ENCODE measurements at places on chromosomes 3 and 15.

DNA sequence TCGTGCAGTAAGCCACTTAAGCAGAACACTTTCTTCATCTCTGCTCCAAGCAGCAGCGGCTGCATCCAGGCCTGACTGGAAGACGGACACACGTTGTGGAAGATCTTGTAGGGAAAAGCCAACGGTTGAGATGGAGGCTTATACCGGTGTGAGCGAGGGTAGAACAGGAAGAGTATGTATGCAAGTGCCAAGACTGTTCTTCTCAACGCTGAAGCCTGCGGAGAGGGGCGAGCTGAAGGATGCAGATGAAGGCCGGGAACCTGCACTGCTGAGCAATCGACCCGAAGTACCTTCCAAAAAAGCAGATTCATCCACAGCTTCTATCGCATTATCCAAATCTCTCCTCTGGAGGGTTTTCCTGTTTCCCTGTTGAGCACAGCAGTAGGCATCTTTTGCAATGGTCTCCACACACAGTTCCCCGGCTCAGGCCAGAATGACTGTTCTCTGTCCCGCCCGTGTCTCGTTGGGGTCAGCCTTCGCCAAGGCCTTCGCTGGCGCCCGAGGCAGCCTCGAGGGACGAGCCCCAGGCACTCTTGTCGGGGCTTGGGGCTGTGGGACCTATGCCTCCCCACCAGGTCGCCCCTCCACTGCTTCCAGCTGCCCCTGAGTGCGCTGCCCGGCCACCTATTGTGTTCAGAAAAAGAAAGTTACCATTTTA lies 22.2 kb upstream of the DYNC1LI1 start:
- no peak for DNase-seq

- no peak for DNase-seq
Measured at GRCh38 chr3:164040991-164041390, 1037.3 kb downstream of the SI start.

DNA sequence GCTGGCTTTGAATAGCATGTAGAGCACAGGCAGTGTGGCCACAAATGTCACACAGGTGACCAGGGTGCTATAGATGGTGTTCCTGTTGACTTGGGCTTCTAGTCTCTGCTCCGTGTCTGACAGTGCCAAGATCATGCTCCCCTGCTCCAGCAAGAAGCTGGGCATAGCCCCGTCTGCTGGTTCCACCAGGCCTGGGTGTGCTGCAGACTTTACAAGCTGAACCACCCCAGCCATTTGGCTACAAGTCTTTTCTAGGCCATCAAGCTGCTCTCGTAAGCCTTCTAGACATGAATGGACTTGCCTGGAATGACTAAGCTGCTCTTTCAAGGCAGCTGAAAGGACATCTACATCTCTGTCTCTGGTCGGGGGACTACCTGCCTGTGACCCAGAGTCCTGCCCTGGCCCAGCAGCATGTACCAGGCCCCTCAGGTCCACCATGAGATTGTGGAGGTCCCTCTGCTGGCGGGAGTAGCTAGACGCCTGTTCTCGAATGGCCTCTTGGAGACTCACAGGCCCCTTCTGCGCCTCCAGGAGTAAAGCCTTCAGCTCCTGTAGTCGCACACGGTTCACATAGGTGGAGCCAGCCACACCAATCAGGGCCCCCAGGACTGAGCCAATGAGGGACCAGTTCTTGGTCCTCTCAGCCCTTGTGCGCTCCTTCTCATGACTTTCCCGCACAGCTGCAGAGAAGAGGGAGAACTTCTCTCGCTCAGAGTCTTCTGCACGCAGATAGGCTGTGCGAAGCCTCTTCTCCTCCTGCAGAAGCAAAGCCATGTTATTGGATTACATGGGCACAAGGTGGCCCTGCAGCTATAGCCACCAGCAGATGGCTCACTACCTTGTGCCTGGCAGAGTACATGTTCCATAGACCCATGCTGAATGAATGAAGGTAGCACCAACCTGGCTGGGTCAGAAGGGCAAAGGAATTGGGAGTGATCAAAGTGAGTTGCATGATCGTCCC lies 2.8 kb upstream of the PLXNB1 start:
- DNase-seq = no peak

GRCh38 chr15:45606413-45606812 lies 19.2 kb downstream of the BLOC1S6 start:
- no peak for DNase-seq

GRCh38 chr3:29283231-29284119 lies 2.6 kb downstream of the RBMS3 start:
- DNase-seq = no peak

GRCh38 chr3:182861348-182861747 lies 68.0 kb downstream of the ATP11B start:
- DNase-seq = no peak

DNA sequence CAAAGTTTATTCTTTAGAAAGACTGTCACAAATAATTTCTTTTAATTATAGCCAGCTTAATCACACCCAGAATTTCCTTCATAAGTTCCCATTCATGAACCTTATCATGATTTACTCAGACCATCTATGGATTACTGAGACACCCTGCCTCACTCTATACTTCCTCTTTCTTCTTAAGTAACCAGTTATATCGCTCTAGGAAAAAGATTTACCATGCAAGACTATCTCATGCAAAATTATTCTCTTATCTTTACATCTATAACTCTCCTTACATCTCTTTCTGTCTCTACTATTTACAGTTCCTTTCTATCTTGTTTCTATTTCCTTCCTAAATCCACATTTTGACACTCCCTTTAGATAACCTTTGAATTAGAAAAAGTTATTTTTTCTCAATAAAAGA lies 316.8 kb downstream of the POLQ start:
- DNase-seq = no peak

GRCh38 chr15:76988867-76989780 lies 5.8 kb upstream of the PSTPIP1 start:
- DNase-seq = no peak

DNA sequence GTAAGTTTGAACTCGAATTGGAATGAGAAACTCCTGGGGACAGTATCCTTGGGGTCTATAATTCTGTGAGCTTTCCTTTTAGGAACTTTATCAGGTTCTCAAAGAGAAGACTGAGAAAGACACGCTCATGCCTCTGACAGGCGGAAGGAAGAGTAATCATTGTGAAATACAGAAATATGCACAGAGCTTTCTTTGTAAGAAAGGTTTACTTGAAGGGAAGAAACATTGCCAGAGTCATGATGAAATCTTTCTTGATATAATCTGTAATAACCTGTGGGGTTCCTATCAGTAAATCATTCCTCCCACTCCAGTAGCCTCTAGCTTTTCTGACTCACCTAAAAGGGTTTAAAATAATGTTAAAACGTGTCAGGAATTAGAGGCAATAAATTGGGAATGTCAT lies 83.6 kb upstream of the CCDC39 start:
- DNase-seq = no peak

- DNase-seq = no peak
Measured at GRCh38 chr3:29936766-29937165, 655.9 kb downstream of the RBMS3 start.

DNA sequence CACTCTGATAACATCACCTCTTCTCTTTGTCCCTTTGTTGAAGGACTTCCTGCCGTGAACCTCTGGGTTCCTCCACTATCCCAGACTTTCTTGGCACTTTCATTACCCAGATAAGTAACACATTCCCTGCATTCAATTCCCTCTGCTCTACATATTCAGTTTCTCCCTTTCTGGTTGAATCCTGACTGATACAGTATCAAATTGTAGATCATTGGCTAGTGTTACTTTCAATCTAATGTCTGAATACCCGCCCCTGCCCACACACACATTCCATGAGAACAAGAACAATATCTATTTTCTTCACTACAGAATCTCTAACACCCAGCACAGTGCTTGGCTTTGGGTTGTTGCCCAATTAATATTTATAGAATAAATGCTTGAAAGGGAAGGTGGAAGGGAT lies 163.5 kb downstream of the ABHD5 start:
- no peak for DNase-seq

DNA sequence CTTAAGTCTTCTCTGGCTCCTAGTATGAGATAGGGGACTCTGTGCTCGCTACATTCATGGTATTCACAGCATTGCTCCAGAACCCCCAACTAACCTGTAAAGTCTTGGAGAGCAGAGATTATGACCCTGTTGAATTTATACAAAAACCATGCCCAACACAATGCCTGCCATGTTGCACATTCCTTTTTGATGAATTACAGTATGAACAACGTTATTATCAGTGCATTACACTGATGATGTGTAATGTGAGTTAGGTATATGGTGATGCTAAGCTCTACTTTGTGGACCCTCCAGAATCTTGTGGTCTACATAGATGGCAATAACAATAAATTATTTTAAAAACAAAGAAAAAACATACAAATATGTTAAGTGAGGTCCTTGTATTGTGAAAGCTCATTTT lies 64.3 kb downstream of the EOMES start:
- DNase-seq = no peak

- DNase-seq = no peak
Measured at GRCh38 chr3:188152660-188153436, 1.1 kb upstream of the LPP start.

GRCh38 chr3:124014366-124014942 lies 22.5 kb upstream of the ROPN1 start:
- no peak for DNase-seq

GRCh38 chr3:16516695-16517481 lies 3.4 kb upstream of the RFTN1 start:
- DNase-seq = no peak

DNA sequence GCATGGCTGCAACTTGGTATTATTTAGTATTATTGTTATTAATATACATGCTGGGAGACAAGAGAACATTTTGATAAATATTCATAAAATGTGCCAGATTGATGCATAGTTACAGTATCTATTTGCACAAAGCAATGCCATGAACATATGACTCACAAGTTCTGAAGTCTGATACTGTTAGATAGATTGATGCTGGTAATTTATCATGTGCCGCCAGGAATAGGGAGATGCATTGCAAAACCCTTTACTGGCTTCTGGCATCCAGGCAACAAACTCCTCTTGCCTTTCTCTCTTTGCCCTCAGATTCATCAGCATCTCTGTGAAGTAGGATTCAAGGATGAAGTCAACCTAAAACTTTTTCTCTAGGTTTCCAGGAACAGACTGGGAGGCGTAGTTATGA lies 41.0 kb upstream of the SLC25A26 start:
- DNase-seq = no peak

DNA sequence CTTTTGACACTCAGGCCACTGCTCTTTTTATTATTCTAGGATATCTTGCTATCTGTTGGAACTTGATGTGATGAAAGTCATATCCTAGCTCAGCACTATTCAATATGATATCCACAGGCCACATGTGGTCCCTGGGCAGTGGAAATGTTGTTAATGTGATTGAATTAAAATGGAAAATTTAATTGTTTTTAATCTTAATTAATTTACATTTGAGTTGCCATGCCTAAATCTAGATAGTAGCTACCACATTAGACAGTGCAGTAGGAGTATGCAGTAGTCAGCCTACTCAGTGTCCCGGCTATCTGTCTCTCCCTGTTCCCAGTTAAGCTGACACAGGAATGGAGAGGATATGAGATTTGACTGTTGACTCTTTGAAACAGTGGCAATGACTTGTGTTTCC lies 460.2 kb downstream of the GBE1 start:
- no peak for DNase-seq

GRCh38 chr3:59803268-59803667 lies 753.4 kb upstream of the CFAP20DC start:
- DNase-seq = no peak

GRCh38 chr3:176755552-176755951 lies 441.7 kb downstream of the TBL1XR1 start:
- no peak for DNase-seq

DNA sequence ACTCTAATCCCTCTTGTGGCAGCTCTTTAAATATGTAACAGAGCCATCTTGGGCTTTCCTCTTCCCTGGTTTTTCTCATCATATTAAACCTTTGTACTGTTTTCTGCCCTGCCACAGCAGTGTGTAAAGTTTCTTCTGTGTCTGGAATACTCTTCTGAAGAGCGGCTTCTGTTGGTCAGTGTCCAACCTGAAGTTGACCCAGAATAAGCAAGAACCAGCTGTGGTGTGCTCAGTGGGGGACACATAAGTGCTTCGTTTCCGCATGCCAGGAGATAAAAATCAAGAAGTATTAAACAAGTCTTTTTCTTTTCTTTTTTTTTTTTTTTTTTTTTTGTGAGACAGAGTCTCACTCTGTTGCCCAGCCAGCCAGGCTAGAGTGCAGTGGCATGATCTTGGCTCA lies 173.2 kb upstream of the CHRM5 start:
- no peak for DNase-seq

GRCh38 chr3:55860049-55860721 lies 373.1 kb upstream of the WNT5A start:
- DNase-seq = no peak

GRCh38 chr15:52039925-52040781 lies 21.1 kb downstream of the MAPK6 start:
- DNase-seq = no peak

DNA sequence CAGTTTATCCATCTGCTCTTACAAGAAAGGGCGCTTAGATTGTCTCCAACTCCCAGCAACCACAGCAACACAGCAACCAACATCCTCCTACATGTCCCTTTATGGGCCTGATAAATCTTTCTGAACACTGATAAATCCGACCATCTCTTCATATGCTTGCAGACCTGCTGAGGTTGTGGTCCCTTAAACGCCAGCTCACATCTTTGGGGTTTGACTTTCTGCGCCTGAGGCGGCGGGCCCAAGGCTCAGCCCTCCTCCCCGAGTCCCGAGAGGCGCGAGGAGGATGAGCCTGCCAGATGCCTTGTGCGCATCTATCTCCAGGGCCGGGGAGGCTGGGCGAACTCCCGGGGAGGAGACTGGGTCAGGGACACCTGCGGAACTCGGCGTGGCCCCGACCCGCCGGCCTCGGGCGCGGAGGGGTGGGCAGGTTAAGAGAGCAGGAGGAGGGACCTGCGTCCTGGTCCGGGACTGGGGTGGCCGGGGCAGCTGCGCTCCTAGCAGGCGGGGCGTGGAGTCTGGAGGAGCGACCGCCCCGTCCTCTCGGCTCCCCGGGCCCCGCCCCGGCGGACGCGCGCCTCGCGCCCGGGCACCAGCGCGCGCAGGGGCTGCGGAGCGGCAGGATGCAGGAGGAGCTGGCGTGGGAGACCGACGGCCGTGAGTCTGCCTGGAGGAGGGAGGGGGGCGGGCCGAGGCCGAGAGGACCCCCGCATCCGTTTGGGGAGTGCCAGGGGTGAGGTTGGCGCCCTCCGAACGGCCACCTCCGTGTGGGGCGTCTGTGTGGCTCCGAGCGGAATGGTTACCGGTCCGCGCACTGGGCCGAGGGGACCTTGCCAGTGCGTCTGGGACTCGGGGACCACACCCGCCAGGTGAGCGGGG lies at the start of gene ANKDD1A:
ANKDD1A (plus strand) TSS at position 592 of the 876 bp plus-strand sequence; CDS start at position 621, 29 bp downstream.
- no peak for DNase-seq

DNA sequence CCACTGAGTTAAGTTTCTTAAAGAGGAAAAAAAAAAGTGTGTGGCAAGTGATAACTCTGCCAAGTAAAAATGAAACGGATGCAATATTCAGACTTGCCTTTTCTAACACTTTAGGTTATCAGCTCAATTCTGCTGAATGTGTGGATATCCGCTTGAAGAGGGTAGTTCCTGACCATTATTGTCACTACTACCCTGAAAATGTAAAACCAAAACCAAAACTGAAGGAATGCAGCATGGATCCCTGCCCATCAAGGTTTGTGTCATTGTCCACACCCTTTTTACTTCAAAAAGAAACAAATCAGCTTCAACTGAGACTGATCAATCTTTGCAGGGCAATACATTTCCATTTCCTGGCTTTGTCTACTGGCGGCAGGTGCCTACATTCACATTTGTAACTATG lies 236.1 kb downstream of the ADAMTSL3 start:
- no peak for DNase-seq

Measured in GOT3 (cell line).